Muscle of leg (tissue), 16 donors: ENCODE measurements at places on chromosomes 16 and 17. TPM values are rescaled to one million over a fixed set of nuclear protein-coding genes. Genes with fewer than 3 reads are reported as not detected.

CRYBA1 gene
- polyA plus RNA-seq, result not detected

MEIOB gene
- polyA plus RNA-seq, result 0.22 TPM

STX1B gene
- 2.9 TPM for polyA plus RNA-seq

CFAP97D1 gene
- polyA plus RNA-seq, result 0.05 TPM

COQ7 gene
- polyA plus RNA-seq, result 27.5 TPM

ABCA8 gene
- 12.7 TPM for polyA plus RNA-seq

DNA sequence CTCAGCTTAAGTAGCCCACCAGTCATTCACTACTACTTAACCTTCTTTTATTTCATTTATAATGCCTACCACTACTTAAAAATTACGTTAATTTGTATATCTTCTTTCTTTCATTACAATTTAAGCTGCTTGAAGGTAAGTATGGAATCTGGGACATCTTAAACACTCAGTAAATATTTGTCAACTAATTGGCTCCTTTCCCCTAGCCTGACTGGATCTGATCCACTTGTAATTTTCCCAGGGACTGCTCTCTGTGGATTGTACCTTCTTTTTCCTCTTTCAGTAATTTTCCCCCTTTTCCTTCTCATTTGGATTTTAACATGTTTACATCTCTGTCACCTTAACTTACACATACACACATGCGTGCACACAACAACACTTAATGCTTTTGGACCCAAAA, 152.4 kb upstream of the RBL2 start:
- H3K27me3 ChIP-seq, result no peaks in the 10 kb centered on the region
- no peak overlapping the region for H3K27ac ChIP-seq
- DNase-seq, result peak; percentile 14
- H3K4me3 ChIP-seq, result no peak overlapping the region
- H3K36me3 ChIP-seq, result peaks cover 39% of the 10 kb centered on the region
- no peaks in the 10 kb centered on the region for H3K4me1 ChIP-seq

DNA sequence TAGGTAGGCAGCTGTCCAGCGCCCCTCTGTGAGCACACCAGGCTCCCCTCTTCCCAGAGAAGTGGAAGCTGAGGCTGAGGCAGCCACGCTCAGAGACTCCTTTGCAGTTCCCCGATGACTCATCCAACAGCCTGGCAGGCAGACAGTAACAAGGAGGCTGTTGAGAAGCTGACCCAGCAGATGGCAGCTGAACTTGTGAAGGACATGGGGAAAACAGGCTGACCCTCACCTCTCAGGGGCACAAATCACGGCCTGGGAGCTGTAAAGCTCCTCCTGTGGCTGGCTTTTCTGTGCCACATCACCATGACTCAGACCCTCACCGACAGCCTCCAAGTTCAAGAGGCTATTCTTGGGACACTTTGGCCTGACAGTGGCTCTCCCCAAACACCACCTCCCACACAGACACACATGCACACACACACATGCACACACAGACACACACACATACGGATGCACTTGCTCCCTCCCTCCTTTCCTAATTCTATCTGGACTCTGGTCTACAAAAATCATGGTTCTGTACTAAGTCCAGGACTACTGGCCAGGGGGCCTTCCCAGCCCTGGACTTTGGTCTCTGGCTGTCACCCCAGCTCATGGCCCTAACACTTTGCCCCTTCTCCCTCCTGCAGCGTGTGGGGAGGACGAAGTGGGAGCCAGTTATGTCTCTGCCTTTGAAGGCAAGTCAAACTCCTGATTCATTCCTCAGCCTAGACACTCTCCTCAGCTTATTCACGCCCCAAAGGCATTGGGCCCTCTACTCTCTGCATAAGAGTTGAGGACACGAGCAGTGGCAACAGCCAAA, 23.2 kb downstream of the MAP3K14 start:
- peaks cover 23% of the 10 kb centered on the region for H3K36me3 ChIP-seq
- DNase-seq, result peak; percentile 85
- H3K4me3 ChIP-seq, result no peak overlapping the region
- H3K27me3 ChIP-seq, result no peaks in the 10 kb centered on the region

GRCh38 chr17:13569398-13570123, 32.2 kb downstream of the HS3ST3A1 start:
- H3K27ac ChIP-seq, result no peak overlapping the region
- DNase-seq, result no peak
- H3K4me1 ChIP-seq, result peaks cover 2% of the 10 kb centered on the region
- H3K36me3 ChIP-seq, result no peaks in the 10 kb centered on the region

DNA sequence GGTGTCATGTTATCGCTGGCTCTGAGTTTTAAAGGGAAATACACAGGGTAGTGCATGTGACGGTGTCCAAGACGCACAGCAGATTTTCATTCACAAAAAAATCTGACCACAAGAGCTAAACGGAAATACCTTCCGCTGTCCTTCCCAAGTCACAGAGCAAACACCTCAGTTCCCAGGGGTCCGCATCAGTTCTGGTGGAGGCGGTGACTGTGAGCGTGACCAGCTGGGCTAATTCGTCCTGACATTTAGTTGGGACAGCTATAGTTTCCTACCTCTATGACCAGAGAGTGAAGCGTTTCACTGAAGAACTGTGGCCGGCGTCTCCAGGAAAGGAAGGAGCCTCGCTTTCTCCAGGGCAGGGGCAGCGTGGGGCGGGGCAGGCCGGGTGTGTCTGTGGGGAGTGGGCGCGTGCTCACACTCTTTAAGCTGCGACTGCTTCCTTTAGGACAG, 10.5 kb upstream of the FASN start:
- H3K27me3 ChIP-seq, result no peaks in the 10 kb centered on the region
- no peak overlapping the region for H3K4me3 ChIP-seq
- H3K4me1 ChIP-seq, result peaks cover 51% of the 10 kb centered on the region

GRCh38 chr16:1324286-1324826, 9.1 kb upstream of the BAIAP3 start:
- no peaks in the 10 kb centered on the region for H3K4me1 ChIP-seq
- no peak for DNase-seq
- H3K36me3 ChIP-seq, result peaks cover 58% of the 10 kb centered on the region
- H3K27me3 ChIP-seq, result no peaks in the 10 kb centered on the region

DNA sequence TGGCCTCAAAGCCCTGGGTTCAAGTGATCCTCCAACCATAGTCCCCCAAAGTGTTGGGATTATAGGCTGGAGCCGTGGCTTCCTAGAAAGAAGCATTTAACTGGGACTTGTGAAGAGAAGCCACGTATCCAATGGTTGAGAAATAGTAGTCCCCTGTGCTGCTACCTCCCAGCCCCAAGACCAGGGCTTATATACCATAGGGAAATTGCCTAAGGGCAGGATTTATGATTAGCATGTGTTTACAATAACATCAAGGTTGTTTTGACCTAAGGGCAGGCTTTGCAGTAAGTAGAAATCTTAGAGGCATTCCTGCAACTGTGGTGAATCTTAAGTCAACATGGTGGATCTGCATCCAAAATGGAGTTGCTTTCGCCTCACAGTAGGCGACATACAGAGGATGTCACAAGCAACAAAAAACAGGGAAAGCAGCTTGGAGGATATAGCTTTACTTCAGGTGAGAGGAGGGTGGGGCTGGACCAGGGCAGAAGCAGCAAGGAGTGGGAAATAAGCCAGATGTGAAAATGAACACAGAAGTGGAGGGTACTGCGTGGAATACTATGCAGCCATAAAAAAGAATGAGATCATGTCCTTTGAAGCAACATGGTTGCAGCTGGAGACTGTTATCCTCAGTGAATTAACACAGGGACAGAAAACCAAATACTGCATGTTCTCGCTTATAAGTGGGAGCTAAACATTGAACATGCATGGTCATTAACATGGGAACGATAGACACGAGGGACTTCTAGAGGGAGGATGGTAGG, 18.7 kb upstream of the NSMCE1 start:
- no peaks in the 10 kb centered on the region for H3K36me3 ChIP-seq
- H3K27me3 ChIP-seq, result no peaks in the 10 kb centered on the region
- no peak overlapping the region for H3K27ac ChIP-seq
- DNase-seq, result no peak
- no peaks in the 10 kb centered on the region for H3K4me1 ChIP-seq

GRCh38 chr17:72441909-72442308, 321.1 kb downstream of the SOX9 start:
- no peaks in the 10 kb centered on the region for H3K36me3 ChIP-seq
- H3K4me3 ChIP-seq, result no peak overlapping the region
- H3K4me1 ChIP-seq, result no peaks in the 10 kb centered on the region
- H3K27ac ChIP-seq, result no peak overlapping the region
